ENCODE measurements at places on chromosomes 1 and 21.

- DNase-seq = no peak
Measured at GRCh38 chr1:245874942-245875580, 632.0 kb downstream of the SMYD3 start.

- DNase-seq = no peak
Measured at GRCh38 chr1:154842635-154843034, 27.4 kb downstream of the KCNN3 start.

- DNase-seq = no peak
Measured at GRCh38 chr21:38822778-38823238, 17.1 kb downstream of the ETS2 start.

DNA sequence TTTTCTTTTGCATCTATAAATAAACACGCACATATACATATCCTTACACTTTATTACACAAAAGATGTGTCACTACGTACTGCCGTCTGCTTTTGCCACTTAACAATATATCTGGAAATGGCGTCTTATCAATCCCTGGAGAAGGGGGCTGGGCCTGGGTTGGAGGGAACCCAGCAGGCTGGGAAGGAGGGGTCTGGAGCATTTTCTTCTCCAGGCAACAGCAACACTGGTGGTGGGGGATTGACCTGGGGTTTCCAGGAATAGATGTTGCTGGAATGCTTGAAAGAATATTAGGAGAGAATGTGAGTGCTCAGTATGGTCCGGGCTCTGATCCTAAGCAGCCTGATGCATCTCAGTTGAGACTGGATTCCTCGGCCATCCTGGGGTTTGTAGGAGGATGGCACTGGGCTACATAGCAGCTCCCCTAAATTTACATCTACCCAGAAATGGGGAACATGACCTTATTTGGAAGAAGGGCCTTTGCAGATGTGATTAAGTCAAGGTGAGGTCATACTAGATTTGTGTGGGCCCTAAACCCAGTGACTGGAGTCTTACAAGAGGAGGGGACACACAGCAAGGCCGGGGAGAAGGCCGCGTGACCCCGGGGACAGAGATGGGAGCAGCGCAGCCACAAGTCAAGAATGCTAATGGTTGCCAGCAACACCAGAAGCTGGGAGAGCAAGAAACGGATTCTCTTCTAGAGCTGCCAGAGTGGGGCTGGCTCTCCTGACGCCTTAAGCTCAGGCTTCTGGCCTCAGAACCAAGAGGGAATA lies 98.6 kb downstream of the SIK1 start:
- no peak for DNase-seq

- DNase-seq = no peak
Measured at GRCh38 chr1:182671750-182672486, 12.5 kb downstream of the RGS8 start.

GRCh38 chr1:17574516-17574915 lies 35.0 kb downstream of the ARHGEF10L start:
- DNase-seq = no peak

DNA sequence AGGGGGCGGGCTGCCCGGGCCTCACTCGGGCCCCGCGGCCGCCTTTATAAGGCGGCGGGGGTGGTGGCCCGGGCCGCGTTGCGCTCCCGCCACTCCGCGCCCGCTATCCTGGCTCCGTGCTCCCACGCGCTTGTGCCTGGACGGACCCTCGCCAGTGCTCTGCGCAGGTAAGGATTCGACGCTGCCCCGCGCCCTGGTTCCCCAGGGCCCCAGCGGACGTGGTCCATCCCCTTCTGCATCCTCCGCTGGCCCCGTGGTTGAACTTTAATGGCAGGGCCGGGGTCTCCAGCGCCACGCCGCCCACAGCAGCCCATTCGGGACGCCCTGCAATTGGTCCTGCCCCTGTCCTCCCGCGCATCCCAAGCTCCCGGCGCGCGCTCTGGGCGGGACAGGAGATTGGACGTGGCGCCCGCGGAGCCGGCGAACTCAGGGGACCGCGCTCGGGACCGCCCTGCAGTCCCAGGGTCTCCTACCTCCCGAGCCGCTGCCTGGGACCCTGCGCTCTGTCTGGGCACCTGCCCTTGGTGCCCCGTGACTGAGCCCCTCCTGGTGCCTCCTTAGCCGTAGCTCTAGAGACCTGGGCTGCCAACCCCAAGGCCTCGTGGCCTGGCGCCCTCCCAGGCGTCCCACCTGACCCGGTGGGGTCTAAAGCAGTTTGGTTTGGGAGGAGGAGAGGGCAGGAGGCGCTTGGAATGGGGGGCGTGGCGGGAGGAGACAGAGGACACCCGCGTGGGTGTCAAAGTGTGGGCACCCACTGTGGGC lies at the start of gene ALPL:
TSS of gene ALPL (plus strand) at position 73 of the 762 bp plus-strand sequence. CDS start 44,659 bp downstream, outside the sequence.
- no peak for DNase-seq

DNA sequence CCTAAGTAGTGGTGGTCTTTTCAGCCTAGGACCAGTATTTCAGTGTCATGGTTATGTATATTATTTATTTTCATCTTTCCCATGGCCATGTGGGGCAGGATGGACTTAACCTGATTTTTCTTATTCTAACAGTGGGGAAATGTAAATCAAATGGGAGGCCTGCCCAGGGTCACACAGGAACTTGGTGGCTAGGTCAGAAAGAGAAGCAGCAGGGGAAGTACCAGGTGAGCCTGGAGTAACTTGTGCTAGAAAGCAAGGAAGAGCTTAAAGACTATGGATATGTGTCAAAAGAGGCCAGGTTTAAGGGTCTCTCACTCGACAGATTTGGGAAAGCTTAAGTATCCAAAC lies 936 bp downstream of the ZFP69B start:
- DNase-seq = no peak

- no peak for DNase-seq
Measured at GRCh38 chr1:224541901-224542630, 74.1 kb upstream of the CNIH3 start.

GRCh38 chr21:14583629-14584255 lies 37.6 kb upstream of the SAMSN1 start:
- no peak for DNase-seq

DNA sequence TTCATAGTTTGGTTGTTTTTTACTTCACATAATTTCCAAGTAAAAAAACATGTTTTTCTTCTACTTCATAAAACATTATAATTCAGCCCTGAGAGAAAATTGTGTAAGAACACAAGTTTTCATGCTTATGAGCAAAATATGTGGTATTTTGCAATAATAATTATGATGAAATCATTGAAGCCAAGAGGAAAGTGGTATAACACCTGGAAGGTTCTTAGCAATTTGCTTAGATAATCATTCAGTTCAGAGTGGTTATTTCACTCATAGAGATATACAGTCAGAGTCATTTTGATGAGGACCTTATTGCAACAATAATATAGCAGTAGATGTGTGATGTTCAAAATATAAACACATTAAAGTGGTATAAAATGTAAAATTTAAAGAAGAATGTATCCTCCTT lies 94.5 kb downstream of the PLPPR4 start:
- DNase-seq = no peak

GRCh38 chr1:115755456-115756370 lies 12.8 kb downstream of the CASQ2 start:
- no peak for DNase-seq

DNA sequence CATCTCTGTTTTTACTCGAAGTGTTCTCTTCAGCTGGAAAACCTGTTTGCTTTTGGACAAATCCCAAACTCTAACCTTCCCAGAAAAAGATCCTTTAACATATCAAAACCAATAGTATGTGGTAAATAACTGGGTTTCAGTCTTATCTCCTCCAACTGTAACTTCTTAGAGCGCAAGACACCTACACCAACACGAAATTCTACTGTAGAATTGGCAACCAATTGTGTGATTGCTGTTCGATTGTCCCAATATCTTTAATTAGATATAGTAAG lies 5.8 kb upstream of the MPZL1 start:
- DNase-seq = peak; percentile 44

DNA sequence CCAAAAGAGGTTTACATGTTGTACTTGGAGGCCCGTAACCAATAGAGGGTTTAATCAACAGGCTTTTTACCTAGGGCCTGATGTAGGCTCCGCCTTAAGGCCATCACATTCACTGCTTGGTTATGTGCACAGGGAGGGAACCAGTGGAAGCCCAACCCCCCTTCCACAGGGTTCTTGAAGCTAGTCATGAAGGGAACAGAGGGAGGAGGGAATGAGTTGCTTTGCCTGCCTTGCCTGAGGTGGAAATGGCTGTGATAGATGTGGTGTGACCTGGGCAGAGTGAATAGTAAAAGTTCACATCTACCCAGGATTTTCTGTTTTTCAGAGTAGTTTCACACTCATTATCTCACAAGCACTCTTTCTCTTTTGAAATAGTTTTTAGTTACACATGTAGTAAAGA lies 215.1 kb downstream of the ST6GALNAC3 start:
- DNase-seq = no peak

DNA sequence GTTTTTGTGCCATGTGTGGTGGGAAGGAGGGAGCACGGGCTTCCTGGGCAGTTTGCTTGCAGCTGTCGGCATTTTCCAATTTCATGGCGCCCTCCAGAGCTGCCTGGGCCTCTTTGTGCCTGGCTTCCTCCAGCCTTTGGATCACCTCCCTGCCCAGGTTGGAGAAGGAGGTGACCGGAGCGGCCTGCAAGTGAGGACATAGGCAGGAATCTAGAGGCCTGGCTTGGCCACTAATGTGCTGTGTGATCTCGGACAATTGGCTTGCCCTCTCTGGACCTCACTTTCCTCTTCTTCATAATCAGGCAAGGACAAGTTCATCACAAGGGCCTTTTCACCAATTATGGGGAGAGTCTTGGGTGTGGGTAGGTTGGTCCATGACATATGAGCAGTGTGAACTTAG lies 245.1 kb downstream of the MATN1 start:
- no peak for DNase-seq

GRCh38 chr1:183126000-183126366 lies 60.1 kb upstream of the LAMC2 start:
- no peak for DNase-seq

DNA sequence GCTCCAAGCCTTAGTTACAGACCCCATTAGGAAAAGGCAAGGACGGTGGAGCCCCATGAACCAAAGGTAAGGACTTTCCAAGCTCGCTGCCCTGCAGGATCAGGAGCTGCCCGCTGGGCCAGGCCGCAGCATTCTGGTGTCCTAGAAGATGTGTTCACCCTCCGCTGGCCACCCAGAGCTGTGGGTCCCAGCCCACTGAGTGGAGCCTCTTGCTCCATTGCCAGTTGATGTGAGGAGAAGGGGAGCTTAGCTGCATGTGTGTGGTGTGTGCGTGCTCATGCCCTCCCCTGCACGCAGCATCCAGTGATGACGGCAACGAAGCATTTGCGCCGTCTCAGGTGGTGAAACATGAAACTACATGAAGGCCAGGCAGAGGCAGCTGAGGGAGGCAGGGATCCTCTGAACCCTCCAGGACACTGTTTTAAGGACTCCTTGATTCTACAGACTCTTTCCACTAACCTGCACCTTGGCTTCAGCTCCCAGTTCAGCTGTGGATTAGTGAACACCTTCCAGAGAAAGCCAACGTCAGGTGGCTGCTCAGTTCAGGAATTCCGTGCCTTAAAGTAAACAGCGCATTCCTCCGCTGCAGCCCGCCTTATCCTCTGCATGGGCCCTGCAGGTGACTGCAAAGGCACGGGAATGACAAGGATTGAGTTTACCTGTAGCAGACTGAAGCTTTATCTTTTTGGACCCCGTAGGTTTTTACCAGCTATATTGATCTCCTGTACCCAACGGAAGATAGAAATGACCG lies 48.7 kb downstream of the SMYD2 start:
- no peak for DNase-seq

- no peak for DNase-seq
Measured at GRCh38 chr1:162629077-162629627, 3.1 kb upstream of the DDR2 start.

- no peak for DNase-seq
Measured at GRCh38 chr1:242787968-242788367, 263.5 kb upstream of the PLD5 start.

DNA sequence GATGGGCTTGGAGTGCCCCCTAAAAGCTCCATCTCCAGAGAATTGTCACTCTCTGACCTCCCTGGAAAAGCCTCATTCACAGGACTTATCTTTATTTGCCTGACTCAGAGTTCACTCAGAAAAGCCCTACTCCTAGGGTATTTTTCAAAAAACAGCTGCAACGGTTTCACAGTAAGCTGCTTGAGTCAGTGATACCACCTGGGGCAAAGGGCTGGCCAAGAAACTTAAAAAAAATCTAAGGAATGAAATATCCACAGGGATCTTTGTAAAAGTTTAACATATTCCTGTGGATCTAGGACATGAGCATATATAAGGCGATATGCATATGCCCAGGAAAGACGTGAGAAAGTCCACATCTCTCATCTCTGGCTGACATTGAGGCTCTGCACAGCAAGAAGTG lies 33.8 kb upstream of the TSPAN2 start:
- no peak for DNase-seq

GRCh38 chr1:19750882-19751276 lies 48.8 kb downstream of the TMCO4 start:
- no peak for DNase-seq

- DNase-seq = no peak
Measured at GRCh38 chr21:14452031-14452726, 69.2 kb upstream of the HSPA13 start.

GRCh38 chr1:201751872-201752271 lies 77.1 kb upstream of the IPO9 start:
- no peak for DNase-seq

DNA sequence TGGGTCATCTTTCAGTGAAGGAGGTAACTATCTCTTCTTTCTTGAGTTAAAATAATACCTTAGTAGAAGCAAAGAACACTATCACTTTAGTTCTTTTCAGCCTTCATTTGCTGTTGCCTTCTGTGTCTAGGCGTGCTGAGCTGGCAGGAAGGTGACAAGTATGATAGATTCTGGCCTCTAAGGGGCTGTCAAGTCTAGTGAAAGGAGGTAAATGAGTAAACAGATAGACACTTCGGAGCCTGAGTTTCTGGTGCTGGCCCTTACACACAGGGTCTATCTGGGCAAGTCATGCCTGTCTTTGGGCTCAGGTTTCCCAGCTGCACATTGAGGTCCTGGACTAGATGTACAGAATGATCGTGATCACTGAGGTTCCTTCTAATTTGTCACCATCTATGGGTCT lies 89.3 kb downstream of the ROR1 start:
- DNase-seq = no peak

DNA sequence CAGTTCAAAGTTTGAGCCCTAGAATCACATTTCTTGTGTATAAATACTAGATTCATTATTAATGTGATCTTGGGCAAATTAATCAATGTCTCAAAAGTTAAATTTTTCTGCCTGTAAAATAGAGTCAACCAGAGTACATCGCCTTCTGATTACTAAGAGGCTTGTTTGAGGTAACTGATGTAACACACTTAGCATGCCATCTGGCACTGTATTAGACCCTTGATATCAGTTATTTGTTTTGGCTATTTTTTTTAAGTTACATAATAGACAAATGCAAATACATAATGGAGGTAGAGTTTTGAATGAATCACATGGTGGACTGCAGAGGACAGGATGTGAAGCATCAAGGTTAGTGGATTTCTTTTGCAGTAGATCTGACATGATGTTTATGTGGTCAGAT lies 298.4 kb downstream of the ADGRL2 start:
- DNase-seq = no peak

- no peak for DNase-seq
Measured at GRCh38 chr1:17791055-17791390, 35.9 kb downstream of the ACTL8 start.

Data from stimulated activated naive CD4-positive, alpha-beta T cell (primary cell).